Keratinocyte (primary cell): ENCODE measurements at places on chromosomes 7 and 10.

- DNase-seq = no peak
These were observed 41.4 kb downstream of the GSDME start for GRCh38 chr7:24715661-24716479.

DNA sequence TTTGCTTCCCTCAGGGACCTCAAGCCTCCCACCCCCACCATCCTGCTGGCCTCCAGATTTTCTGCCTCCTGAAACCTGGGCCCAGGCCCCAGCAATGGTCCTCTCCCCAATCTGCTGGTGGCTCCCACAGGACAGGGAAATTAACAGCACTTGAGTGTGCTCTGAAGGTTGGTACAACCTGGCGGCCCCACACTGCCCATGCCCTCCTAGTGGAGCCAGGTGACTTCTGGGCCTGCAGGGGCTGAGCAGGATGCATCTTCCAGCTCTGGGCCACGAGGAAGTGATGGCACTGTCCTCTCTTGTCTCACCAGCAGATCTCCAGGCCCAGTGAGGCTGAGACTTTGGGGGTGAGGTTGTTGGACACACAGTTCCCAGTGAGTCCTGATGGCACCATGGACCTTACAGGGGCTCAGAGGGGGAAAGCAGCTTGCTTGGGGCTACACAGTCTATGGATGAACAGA, 3.6 kb upstream of the ZMIZ1 start:
- DNase-seq = no peak

DNA sequence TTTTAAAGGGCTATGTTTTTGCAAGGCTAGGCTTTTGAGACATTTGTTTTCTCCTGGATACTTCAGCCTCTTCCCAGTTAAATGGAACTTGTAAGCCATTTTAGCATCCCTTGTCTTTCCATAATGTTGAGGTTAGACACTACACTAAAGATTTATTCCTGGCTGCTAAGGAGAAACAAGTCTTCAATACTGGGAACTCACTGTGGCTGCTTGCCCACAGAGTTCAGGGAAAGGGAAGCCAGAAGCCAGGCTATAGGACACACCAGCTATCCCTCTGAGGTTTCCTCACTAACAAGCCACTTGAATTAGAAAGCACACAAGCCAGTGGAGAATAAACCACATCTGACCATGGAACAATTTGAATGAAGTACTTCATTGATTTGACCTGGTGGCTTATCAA, 421.7 kb upstream of the CHRM2 start:
- no peak for DNase-seq

DNA sequence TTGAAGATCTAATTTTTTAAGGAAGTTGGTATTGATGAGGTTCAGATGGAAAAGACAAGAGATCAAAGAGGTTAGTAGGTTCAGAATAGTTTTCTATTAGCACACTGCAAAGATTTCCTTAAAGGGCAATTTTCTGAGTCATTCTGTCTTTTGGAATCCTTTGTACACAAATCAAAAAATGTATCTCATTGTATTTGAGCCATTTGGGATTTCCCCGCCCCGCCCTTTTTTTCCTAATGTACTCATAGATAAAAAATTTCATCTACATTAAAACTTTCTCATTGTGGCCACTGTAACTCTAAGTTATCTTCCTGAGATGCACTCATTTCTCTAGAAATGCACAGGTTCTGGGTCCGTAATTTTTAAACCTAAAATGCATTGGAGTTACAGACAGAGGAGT, 12.1 kb downstream of the GIMAP6 start:
- no peak for DNase-seq

DNA sequence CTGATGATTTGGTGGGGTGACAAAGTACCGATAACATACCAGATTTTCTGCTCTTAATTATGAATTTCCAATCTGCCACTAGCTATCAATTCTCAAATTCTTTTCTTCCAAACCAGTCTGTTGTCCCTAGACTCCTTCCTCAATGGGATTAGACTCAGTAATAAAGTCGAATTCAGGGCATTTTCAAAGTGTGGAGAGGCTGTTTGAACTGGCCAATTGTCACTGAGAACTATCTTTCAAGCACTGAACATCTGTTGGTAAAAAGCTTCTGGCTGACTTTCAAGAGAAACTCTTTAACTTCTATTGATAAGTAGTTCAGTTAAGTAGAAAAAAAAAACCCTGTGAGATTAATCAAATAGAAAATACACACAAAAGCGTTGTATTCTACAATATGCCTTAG, 108.9 kb downstream of the SAMD9 start:
- DNase-seq = no peak

DNA sequence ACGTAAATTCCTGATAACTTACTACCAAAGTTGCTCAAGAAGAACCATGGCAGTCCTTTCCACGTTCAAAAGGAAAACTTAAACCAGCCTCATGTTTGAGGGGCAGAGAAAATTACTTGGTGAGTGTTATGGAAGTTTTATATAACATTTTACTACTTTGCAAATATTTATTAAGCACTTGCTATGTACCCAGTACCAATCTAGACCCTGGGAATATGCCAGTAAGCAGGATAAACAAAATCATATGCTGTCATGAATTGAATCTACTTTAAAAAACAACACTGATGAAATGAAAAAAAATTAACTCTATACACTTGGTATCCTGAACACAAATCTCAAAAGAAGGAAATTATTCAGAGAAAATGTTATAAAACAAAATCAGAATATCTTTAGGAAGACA, 46.1 kb downstream of the NCAPG2 start:
- no peak for DNase-seq

GRCh38 chr10:19791032-19791431, 25.2 kb upstream of the PLXDC2 start:
- DNase-seq = peak; percentile 19

- DNase-seq = no peak
These were observed 18.0 kb downstream of the CHST15 start for GRCh38 chr10:124075231-124075955.

- no peak for DNase-seq
These were observed 104.9 kb upstream of the LEP start for GRCh38 chr7:128136215-128136597.

DNA sequence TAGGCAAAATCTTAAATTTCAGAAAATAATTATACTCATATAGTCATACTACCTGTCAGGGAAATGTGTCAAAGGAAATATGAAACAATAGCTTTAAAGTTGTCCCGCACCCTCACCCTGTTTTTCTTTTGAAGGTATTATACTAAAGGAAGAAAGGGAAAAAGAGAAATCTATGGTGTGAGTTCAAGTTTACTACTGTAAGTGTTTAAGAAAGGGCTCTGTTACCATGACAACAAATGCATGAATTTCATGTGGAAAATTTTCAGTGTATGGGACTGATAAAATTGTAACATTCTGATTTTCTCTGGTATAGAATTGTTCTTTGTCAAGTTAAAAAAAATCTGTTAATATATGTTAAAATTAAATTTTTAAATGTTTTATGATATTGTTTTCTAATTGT, 229.8 kb downstream of the ADK start:
- DNase-seq = no peak

- DNase-seq = no peak
These were observed 255.2 kb downstream of the MDFIC start for GRCh38 chr7:115177103-115177502.

DNA sequence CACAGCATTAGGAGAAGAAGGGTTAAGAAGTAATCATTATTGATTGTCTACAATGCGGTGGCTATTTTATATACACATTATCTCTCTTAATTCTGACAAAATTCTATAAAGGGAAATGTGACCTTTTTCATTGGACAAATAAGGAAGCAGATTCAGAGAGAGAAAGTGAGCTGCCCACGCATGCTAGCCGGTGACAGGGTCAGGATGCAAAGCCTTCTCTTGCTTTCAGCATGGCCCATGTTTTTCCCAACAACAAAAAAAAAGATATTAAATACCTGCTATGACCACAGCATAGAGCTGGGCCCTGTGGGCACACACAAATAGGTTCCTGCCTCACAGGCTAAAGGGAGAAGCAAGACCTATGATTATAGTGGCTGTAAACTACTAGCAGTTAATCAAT, 66.8 kb downstream of the PPP1R3C start:
- no peak for DNase-seq

DNA sequence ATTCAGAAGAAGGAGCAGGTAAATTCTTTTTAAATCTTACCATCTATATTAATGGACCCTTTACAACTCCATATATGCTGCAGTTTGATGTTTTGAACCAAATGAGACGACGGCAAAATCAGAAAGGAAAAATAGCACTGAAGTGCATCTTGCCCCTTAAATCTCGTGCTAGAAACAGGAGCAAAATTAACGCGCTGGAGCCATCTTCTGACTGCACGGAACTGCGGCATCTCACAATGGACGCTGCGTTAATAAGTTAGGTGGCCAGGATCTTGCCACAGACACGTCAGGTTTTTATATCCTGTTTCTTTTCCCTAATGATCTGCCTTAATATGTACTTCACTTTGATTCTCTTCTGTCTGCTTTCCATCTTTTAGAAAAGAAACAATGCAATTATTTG, 354.5 kb downstream of the TFEC start:
- DNase-seq = no peak
